ENCODE measurements at places on chromosomes 7 and 10.

- DNase-seq, result no peak
Measured at GRCh38 chr7:35331730-35332678, 78.1 kb upstream of the TBX20 start.

DNA sequence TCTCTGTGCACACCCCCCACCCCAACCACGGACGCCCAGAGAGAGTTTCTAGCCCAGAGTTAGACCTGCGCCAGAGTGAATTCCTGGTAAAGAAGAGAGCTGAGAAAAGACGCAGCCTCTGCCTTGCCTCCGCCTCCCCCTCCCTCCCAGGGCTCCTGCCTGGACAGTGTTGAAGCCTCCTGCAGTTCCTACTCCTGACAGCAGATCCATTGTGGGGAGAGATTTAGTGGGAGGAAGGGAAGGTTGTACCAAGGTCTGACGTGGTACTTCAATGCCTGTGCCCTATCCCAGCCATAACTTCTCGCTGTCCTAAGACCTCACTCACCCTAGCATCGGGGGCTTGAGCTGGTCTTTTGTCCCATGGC, 952 bp downstream of the SRRM3 start:
- DNase-seq, result peak; percentile 7

DNA sequence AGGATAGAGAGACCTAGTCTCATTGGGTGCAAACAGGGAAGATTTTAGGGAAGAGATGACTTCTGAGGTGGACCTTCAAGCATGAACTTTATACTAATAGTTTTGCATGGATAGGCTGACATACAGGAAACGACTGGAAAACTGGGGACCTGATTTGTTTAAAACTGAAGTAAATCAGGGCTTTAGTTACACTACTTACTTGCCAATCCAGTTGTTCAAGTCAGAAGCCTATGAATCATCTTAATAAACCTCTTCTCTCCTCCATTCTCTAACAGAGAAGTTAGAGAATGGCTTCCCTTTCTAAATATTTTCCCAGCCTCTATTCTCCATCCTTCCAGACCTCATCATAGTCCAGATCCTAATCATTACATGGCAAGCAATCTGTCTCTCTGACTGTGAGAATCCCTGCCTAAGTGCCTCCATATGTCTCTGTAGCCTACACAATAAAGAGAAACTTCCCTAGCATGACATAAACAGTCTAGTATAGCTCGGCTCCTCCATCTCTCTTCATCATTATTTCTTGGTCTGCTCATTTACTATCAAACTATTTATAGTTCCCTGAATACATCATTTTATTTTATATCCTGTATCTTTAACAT, 55.8 kb downstream of the PRKG1 start:
- DNase-seq, result no peak

GRCh38 chr7:118420888-118421287, 196.4 kb downstream of the ANKRD7 start:
- no peak for DNase-seq

GRCh38 chr7:26309089-26309488, 17.4 kb downstream of the SNX10 start:
- no peak for DNase-seq

All from COR-L47 (cell line).